CD4-positive, CD25-positive, alpha-beta regulatory T cell (primary cell): ENCODE measurements at places on chromosomes 7 and 10. TPM values are rescaled to one million over a fixed set of nuclear protein-coding genes. Genes with fewer than 3 reads are reported as not detected.
A peak's percentile ranks its signal among the peaks of the same experiment; 100 is the strongest.

Gene ARHGAP12
- 28.3 TPM for total RNA-seq

Gene HOXA9
- total RNA-seq, result 1.1 TPM

Gene GIMAP4
- 90.1 TPM for total RNA-seq

Gene SPDYE11
- total RNA-seq, result not detected

Gene CD36
- 0.52 TPM for total RNA-seq

Gene C7orf33
- total RNA-seq, result not detected

Gene MRM2
- total RNA-seq, result 7.3 TPM

Gene AP4M1
- total RNA-seq, result 5.6 TPM

Gene ARHGEF35
- total RNA-seq, result 3.5 TPM

Gene AHR
- 120 TPM for total RNA-seq

GRCh38 chr7:84675633-84676034 lies 481.0 kb upstream of the SEMA3A start:
- DNase-seq, result peak; percentile 7

DNA sequence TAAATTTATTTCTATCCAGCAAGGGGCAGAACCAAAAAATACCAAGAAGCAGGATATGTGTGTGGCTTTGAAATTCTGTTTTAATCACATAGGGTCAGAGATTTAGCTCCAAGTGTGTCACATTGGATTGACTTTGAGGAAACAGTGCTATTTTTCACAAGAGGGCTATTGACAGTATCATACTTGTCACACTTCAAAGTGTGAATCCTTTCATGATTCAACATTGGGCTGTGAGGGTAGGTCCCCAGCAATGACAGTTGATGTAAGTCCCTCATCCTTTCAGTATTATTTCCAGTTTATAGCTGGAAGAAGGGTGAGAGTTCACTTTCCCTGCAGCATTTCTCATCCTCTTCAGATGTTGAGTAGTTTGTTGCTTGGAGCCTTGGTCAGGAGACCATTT lies 7.4 kb downstream of the CCNY start:
- DNase-seq, result no peak

DNA sequence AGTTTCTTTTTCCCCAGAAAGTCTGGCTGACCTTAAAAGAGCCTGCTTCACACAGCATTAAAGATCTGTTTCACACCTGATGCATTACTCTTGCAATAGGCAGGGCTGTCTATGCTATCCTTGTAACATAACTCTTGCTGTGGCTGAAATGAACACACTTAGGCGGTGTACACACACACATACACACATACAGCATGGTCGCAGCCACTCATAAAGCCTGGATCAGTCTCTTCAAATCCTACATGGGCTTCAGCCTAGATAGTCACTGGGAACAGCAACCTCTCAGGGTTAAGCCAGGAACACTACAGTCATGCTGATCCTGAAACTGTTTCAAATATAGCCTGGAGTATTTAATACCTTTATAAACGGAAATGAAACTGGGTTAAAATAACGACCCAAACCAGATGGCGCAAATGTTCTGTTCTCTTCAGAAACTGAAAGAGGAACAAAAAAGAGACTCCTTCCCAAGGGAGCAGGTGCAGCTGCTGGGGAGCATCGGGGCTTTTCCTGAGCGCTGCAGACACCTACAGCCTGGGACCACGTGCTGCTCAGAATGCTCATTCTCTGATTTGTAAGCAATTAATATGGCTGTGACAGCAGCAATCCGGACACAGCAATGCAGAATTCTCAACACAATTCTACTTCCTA lies 61.0 kb upstream of the SFMBT2 start:
- peak; percentile 26 for DNase-seq

- DNase-seq, result no peak
These were observed 445.7 kb upstream of the C7orf33 start for GRCh38 chr7:148144827-148145226.

- DNase-seq, result peak; percentile 69
These were observed 71.2 kb upstream of the FOXK1 start for GRCh38 chr7:4610768-4611467.

DNA sequence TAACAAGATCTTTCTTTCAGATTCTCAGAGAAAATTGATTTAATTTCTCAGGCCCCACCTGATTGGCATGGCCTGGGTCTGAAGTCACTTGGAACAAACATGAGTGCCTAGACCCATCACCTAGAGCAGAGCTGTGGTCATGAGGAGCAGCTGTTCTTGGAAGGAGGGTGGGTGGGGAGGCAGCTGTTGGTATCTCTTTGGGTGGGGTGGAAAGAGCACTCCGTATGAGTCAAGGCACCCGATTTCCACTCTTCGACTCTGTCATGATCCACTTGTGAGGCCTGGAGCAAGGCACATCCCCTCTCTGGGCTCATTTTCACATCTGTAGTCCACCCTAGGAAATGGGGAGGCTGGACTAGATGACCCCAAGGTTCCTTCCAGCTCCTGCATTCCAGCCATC lies 156.7 kb downstream of the C10orf105 start:
- no peak for DNase-seq

DNA sequence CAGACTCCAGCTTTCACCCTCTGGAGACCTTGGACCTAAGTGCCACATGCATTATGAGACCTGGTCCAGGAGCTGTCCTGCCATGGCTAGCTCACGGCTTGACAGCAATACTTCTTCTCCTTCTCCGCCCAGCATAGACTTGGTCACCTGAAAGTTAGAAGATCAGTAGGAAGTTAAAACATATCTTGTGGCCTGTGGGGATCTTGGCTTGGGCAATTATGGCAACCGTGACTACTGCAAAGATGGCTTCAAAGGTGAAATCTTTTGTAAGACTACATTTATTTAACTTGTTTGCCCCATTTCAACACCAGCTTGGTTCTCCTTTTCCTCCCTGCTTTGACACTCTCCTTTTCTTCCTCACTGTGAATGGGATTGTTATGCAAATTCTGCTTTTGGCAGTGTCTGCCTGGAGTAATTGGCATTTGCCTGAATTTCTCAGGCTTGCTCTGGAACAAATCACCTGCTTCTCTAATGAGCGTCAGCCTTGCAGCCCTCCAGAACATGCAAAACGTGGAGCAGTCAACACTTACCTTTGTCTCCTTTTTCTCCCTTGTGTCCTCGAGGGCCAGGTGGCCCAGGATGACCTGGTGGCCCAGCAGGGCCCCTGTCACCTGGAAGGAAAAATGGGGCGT lies 53.4 kb downstream of the COL17A1 start:
- DNase-seq, result no peak

DNA sequence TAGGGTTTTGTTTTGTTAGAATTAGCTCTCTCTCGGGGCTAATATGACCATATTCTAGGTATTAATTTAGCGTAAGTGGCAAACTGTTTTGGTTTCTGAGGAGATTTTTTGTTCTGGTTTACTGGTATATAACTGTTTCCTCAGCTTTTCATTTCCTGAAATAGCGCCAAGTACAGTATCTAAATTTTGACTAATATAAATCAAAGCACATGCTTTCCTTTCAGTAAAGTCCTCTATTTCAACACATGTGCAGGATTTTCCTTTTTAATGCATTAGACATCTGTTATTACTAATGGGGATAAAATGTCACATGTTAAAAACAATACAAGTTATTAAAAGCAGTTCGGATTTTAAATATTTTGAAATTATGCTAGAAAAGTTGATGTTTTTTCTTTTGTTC lies 11.3 kb downstream of the FERD3L start:
- no peak for DNase-seq

- no peak for DNase-seq
These were observed 24.9 kb upstream of the KNDC1 start for GRCh38 chr10:133135116-133135465.

GRCh38 chr10:65496541-65496940 lies 1429.3 kb upstream of the LRRTM3 start:
- no peak for DNase-seq

DNA sequence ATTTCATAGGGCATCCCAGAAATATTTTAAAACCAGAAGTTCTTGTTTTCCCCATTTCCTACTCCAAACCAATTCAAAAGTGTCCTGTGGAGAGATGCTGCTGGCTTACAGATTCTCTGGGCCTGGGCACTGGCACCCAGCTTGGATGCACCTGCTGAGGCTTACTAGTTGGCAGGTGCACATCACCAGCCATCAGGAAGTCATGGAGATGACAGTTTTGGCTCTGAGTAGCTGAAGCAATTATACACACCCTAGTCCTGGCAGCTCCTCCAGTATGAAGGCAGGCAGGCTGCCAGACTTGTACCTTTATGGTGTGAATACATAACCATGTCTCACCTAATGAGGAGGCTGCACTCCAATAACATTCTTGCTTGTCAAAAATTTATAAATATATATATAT lies 276.6 kb upstream of the GHITM start:
- no peak for DNase-seq

DNA sequence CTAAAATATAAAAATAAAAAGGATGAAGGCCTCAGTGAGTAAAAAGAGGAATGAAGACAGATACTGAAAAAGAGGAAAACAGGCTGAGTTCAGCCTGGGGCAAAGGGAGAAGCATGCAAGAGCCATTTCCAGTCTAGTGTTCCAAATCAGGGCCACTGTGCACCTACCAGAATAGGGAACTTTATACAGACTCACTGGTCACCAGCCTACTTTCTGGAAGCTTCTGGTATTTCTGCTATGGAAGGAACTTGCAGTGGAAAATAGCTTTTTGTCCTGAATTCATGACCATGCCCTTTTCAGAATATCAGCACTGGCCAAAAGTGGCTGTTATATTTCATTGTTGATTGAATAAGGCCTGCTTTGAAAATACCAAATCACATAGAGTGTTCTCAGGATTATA lies 28.8 kb downstream of the ABRAXAS2 start:
- no peak for DNase-seq

DNA sequence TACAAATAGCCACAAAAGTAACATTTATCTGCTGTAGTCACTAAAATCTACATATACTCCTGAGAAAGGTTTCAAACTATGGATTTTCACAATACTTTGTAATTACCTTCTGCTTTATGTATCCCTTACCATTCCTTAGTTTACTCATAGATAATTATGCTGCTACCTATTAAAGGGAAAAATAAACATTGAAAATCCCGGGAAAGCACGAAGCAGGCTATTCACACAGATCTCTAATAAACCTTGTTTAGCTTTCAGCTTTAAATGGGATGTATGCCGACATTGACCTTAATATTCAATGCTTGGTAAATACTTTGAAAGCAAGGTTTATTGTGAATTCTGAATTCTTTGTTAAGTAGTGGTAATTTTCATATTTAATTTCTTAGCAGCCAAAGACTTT lies 58.5 kb upstream of the SMIM30 start:
- no peak for DNase-seq

- DNase-seq, result no peak
These were observed 582.4 kb downstream of the SUGCT start for GRCh38 chr7:40717242-40717641.

GRCh38 chr10:30784524-30784896 lies 155.0 kb upstream of the LYZL2 start:
- DNase-seq, result no peak

DNA sequence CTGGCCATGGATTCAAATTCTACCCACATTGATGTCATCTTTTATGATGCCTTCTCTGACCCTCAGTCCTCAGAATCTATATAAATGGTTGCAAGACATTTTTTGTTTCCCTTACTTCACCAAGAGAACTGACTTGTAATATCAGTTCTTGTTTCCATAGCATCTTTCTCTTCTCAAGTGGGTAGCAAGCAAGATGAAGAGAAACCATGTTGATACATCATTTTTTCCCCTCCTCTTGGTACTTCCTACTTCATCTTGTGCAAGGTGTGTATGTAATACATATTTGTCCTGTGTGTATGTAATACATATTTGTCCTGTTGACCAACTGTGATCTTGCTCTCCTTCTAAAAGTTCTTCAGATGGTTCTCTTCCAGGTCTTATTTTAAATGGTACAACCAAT lies 348.6 kb downstream of the PTEN start:
- DNase-seq, result no peak

- DNase-seq, result peak; percentile 38
These were observed at the start of gene FAM131B for GRCh38 chr7:143362131-143363015. Gene FAM131B (minus strand): TSS chr7:143362713. CDS start chr7:143362603, 110 bp downstream.

- no peak for DNase-seq
These were observed 26.4 kb upstream of the MSS51 start for GRCh38 chr10:73459683-73460314.

DNA sequence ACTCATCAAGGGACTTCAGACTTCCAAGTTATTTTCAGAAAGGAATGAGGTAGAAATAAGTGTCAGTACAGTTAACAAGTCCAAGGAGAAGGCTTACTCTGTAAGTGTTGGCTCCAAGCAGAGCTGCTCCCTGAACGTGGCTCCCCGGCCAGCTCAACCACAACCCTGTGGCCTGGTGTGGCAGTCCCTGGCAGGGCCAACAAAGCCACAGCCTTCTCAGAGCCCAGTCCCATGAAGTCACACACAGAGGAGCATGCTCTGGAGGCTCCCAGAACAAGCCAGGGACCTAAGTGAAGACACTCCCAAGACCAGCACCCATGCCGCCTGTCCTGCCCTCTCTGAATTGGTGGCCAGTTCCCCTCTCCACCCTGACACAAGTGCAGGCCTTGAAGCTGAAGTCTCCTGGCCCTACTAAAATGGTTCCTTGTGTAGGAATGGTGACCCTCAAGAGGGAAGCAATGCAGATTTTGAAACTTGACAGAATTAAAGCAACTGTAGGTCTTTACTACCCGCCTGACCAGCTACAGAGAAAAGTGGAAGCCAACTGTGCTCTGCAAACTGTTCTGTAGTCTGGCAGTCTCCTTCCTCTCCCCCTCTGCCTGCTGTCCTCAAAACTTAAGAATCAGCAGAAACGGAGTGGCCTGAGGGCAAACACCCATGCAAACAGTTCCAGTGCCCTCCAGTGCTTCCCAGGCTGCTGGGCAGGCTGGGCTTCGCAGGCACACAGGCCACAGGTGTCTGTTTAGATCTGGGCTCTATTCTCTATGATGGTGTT lies 51.1 kb downstream of the NOD1 start:
- DNase-seq, result no peak

DNA sequence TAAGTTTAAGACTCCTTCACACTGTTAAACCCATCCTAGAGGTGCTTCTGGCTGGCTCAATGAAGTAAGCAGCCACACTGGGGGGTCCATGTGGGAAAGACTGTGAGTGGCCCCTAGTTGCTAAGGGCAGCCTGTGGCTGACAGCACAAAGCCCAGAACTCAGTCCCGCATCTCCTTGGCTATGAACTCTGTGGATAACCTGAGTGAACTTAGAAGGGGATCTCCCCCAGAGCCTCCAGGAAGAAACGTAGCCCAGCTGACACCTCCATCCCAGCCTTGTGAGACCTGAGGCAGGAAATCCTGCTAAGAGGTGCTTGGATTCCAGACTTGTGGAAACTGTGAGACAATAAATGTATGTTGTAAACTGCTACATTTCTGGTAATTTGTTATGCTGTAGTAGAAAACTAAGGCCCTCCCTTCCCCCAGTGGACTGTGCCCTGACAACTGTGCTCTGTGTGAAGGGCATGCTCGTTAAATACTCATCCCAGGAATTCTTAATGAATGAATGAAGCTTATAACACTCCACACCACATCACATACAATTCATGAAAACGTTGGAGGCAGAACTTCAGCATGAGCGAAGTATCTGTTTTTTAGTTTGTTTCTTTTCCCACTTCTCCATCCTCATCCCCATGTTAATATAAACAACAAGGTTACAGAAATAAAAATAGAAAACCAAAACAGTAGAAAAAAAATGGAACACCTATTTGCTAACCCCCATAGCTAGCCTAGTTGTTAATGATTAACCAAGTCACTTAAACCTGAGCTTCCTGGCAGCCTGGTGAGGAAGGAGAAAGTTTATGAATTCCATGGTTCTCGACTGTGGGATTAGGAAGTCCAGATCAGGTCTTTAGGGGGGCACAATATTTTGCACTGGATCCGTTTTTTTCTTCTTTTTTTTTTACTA lies 36.8 kb upstream of the AOAH start:
- DNase-seq, result no peak
